T-helper 9 cell (primary cell): ENCODE measurements at places on chromosomes 6 and 20.

- no peak for DNase-seq
Observed at GRCh38 chr6:72260489-72260888, 361.4 kb upstream of the KCNQ5 start.

DNA sequence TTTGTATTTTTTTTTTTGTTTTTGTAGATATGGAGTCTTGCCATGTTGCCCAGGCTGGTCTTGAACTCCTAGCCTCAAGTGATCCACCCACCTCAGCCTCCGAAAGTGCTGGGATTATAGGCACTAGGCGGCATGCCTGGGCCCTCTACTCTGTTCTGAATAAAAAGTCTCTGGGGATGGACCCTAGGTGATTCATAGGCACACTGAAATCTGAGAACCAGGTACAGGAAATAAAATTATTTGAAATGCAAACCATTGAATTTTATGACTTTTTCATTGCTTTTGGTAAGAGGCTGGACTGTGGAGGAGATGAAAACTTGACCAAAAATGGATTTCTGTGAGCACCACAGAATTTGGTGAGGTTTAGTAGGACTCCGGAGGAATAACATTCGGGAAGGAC, 117.5 kb downstream of the PRIM2 start:
- DNase-seq = no peak

- DNase-seq = no peak
Observed at GRCh38 chr20:38498909-38499308, 26.3 kb downstream of the RALGAPB start.

GRCh38 chr20:53059848-53060247, 87.7 kb downstream of the TSHZ2 start:
- DNase-seq = no peak

GRCh38 chr20:51409192-51409880, 133.2 kb downstream of the NFATC2 start:
- no peak for DNase-seq

- DNase-seq = no peak
Observed at GRCh38 chr6:92879526-92879925, 539.8 kb downstream of the EPHA7 start.
